ENCODE measurements at places on chromosomes 1 and 21.

DNA sequence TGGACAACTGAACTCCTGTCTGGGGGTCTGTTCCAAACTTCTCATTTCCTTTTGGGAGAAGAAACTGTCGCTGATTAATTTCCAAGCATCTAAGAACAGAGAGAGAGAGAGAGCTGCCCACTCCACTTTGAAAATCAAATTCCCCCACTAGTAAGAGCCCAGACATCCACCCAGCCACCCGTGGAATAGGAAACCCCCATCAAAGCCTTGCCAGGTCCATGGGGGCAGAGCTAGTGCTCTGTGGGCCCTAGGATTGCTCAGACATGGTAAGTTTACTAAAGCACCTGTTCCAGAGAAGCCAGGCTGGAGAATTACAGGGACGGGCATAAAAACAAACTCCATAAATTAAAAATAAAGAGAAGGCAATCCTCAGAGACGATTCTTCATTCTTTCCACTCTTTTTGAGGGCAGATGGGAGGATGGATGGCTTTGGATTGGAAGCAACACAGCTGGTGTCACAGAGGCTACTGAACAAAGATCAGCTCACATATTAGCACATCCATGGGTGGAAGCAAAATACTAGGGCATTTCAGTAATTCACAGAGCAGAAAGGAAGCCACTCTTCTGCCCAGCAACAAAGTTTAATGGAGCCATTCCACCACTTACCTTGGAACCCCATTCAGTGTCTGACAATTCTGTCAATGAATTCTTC lies 103.9 kb downstream of the COLGALT2 start:
- no peak for DNase-seq

DNA sequence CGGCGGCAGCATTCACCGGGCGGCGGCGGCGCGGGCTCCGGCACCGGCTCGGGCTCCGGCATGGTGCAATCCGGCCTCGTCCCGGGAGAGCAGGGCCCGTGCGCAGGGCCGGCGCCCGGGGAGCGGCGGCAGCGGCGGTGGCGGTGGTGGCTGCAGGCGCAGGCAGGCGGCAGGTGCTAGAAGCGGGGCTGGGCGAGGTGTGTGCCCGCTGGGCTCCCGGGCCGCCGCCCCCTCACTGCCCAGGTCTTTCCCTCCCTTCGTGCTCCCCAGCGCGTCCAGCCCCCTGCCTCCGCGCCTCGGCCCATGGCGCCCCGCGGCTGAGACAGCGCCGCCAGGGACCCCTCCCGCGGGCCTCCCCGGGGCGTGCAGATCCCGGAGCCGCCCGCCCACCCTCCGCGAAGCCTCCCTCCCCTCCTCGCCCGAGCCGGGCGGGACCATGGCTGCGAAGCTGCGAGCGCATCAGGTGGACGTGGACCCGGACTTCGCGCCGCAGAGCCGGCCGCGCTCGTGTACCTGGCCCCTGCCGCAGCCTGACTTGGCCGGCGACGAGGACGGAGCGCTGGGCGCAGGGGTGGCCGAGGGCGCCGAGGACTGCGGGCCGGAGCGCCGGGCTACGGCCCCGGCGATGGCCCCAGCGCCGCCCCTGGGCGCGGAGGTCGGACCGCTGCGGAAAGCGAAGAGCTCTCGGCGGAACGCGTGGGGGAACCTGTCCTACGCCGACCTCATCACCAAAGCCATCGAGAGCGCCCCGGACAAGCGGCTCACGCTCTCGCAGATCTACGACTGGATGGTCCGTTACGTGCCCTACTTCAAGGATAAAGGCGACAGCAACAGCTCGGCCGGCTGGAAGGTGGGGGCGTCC lies 492 bp downstream of the FOXO6 start:
- no peak for DNase-seq

DNA sequence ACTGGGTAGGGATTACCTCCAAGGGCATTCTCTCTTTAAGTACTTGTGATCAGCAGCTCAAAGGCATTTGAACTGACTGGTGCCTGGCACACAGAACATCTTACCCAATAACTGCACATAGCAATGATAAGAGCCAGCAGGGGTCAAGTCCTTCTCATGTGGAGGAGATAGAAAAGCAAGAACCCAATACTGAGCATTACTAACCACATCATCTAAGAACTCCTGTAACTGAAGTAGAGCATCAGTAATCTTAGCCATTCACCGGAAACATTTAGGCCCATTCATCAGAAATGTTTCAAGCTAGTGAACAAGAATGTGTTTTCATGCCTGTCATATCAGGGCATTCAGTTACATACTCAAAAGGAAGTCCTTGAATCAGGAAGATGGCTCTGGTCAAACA lies 33.6 kb upstream of the THEM4 start:
- DNase-seq = no peak

GRCh38 chr1:68128820-68129219 lies 78.4 kb upstream of the DIRAS3 start:
- DNase-seq = no peak

DNA sequence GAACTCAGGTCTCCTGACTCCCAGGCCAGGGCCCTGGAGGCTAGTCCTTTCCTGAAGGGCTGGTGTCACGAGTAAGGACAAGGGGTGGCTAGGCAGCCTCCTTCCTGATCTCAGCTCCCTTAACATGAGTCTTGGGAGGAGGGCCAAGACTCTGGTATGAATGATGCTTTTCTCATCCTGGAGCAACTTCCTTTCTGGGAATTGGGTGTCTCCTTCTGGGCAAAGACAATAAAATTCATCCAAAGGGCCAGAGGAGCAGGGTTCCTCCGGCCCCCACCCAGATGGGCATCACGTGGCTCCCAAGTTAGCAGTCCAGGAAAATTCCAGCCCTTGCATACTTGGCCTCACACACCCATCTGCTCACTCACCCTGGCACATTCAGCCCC lies at the start of gene FAM167B:
TSS of gene FAM167B (plus strand) at position 335 of the 386 bp plus-strand sequence. CDS start 200 bp downstream, outside the sequence.
- DNase-seq = peak; percentile 84

DNA sequence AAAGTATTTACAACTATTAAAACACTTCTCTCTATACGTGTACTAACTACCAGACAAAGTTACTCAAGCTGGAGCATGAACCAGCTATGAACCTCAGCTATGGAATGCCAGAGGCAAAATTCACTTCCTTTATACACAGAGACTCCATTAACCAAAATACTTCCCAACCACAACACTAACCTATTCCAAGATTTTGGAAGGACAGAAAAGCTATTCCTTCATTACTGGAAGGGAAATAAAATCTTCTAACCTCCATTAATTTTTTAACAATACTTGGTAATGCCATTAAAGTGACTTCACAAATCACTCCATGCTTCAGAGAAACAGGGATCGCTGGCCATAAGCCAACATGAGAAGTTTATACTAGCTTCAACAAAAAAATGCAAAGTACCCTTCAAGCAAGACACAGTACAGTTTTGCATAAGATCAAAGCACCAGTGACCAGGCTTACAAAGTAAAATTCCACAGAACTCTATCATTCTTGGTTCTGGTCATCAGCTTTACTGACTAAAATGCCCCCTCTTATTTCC lies 58.0 kb downstream of the PUM1 start:
- DNase-seq = peak; percentile 95

GRCh38 chr1:158324395-158324794 lies 6.9 kb downstream of the CD1B start:
- DNase-seq = no peak

GRCh38 chr1:26530895-26531598 lies 1.5 kb downstream of the RPS6KA1 start:
- DNase-seq = peak; percentile 10

GRCh38 chr1:32684167-32684811 lies 18.3 kb downstream of the SYNC start:
- peak; percentile 27 for DNase-seq

DNA sequence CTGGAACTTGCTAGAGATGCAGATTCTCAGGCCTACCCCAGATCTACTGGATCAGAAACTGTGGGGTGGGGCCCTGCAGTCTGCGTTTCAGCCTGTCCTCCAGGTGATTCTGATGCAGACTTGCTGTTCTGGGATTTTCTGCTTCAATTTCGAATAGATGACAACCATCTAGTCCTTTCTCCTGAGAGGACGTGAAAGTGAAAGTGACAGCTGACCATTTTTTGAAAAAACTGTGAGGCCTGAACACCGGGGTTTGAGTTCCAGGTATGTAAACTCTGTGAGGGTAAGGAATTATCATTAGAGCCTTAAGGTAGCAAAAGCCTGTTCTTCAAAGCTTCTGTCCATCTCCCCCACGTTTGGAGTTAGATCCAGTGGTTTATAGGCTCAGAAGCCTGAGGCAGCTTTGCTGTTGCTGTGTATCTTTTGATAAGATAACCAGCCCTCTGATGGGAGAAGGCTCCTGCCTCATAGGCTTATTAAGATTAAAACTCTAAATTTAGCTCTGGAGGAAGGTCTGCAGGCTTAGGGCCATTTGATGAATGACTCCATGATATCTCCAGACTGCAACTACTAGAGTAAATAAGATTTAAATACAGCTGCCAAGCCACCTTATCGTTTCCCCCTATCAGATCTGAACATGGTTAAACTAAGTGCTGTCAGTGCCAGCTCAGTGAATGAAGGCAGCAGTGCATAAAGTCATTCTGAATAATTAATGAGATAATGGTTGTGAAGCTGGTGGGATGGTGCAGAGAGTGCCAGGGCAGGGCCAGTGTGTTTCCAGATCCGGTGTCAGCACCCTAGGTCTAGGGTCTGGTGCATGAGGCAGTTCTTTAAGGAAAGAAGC lies 335.2 kb downstream of the HHAT start:
- no peak for DNase-seq

- no peak for DNase-seq
These were observed 10.9 kb downstream of the CNST start for GRCh38 chr1:246577082-246577719.

GRCh38 chr1:20956272-20956671 lies 169.2 kb upstream of the HP1BP3 start:
- DNase-seq = no peak

- DNase-seq = no peak
These were observed 27.5 kb upstream of the PRKACB start for GRCh38 chr1:84116558-84116957.

GRCh38 chr1:119822406-119822805 lies 11.1 kb upstream of the REG4 start:
- no peak for DNase-seq

- no peak for DNase-seq
These were observed 2.2 kb downstream of the FASLG start for GRCh38 chr1:172661107-172661506.

GRCh38 chr1:202452508-202452907 lies 104.0 kb downstream of the PPP1R12B start:
- no peak for DNase-seq

DNA sequence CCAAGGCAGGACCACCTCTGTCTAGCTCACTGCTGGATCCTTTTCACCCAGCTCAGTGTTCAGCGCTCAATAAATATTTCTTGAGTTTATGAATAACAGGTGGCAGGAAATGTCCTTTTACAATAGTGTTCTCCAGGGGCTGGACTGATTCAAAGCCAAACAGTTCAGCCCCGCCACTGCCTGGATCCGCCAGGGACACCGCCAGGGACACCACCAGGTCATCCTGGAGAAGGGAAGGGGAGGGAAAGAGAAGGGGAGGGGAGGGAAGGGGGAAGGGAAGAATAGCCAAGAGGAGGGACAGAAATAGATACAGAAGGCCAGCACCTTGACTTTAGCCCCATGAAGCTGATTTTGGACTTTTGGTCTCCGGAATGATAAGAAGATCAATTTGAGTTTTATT lies 255.6 kb downstream of the GRIK3 start:
- no peak for DNase-seq

DNA sequence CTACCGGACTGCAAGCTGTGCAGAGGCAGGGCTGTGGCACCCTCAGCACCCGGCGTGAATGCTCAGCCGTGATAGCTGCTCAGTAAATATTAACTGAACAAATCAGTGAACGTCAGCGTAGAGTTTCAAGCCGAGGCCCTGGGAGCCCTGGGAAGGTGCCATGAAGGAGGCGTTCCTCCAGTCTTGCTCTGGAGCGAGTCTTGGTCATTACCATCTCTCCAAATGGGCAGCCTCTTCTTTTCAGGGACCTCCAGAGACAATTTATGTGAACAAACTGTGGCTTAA lies 449.2 kb downstream of the CAMTA1 start:
- DNase-seq = no peak

- DNase-seq = no peak
These were observed 106.2 kb downstream of the DHRS3 start for GRCh38 chr1:12511516-12512468.

DNA sequence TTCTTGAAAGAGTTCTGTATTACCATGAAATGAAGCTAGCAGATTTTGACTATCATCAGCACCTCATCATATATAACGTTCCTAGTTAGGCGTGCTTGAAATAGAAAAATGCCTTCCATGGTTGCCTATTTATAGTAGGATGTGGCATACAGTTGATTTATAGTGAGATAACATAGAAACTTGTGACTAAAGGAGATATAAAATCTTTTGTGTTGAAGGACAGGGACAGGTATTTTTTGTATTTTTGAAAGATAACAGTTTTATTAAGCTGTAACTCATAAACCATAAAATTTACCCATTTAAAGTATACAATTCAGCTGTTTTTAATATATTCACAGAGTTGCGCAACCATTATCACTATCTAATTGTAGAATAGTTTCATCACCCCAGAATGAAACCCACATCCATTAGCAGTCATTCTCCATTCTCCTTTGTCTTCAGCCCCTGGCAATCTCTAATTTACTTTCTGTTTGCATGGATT lies 19.3 kb downstream of the SPEN start:
- DNase-seq = no peak

DNA sequence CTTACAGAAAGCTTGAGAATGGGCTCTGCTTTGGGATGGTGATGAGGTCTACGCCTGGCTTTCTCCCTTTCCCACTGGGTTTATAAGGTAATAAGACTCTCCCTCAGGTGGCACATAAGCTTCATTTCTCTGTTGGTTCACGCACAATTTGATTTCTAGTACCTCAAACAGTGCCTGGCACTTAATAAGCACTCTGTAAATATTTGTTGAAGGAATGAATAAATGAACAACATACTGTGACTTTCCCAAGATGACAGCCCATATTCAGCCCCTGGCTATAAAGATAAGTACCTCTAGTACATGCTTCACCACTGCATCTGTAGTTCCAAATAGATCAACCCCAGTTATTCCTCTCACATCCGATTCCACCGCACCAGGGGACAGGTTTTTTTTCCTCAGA lies 17.8 kb downstream of the COPA start:
- no peak for DNase-seq

- peak; percentile 59 for DNase-seq
These were observed 17.6 kb downstream of the HTR6 start for GRCh38 chr1:19682257-19682656.

GRCh38 chr1:241638909-241639622 lies 1.1 kb downstream of the CHML start:
- no peak for DNase-seq

DNA sequence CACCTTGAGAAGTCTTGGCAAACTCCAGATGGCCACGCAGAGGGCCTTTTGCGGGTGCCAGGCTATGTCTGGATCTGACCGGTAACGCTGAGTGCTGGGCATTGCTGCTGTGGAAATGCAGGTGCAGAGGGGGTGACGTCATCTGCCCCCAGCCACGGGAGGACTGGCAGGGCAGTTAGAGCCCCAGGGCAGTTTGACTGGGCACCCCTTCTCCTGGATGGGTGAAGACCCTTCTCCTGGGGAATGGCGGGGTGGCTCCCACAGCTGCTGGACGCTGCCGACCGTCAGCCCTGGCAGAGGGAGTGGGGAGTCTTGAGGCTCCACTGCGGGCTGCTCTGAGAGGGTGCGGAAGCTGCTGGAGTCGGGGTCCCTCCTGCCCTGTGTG lies 12.6 kb upstream of the EDN2 start:
- DNase-seq = no peak

- peak; percentile 4 for DNase-seq
These were observed 11.2 kb downstream of the OR2W3 start for GRCh38 chr1:247906504-247907047.

GRCh38 chr1:166307261-166308188 lies 140.7 kb upstream of the FAM78B start:
- DNase-seq = no peak

- DNase-seq = peak; percentile 27
These were observed 85.1 kb downstream of the JAK1 start for GRCh38 chr1:64881281-64881680.

- no peak for DNase-seq
These were observed 18.8 kb downstream of the RNF220 start for GRCh38 chr1:44423591-44424537.
